ENCODE measurements at places on chromosomes 6 and 20.

DNA sequence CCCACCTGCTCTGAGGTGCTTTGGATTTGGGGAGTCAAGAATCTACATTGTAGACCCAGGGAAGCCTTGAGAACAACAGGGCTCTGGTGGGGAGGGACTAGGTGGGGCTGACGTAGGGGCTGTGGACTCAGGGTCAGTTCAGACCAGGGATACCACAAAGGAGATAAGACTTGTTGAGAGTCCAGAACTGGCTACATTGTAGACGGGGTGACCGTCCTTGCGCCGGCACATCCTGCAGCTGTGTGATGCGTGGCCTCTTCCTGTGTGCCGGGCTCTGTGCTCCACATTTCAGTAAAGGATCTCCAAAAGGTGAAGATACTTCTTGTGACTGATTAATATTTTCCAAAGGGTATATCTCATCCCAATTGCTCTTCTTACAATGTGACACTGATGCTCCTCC, 9.8 kb upstream of the TLDC2 start:
- DNase-seq: no peak

- DNase-seq: no peak
Observed at GRCh38 chr6:38681850-38682249, 21.1 kb downstream of the GLO1 start.

DNA sequence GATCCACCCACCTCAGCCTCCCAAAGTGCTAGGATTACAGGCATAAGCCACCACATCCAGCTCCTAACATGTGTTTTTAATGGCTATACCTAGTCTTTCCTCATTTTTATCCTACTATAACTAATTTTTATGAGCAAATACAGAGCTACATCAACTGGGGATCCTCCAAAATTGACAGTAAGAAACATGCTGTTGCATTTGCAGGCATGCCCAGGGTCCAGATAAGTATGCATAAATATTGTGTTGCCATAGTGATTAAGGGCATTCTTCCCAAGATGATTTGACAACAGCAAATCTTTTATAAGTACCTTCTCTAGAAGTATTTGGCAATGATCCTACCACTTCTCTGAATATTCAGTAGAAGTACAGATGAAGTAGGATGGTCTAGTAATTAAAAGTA, 41.9 kb upstream of the MOXD1 start:
- no peak for DNase-seq

GRCh38 chr6:125781314-125781868, 9.4 kb upstream of the NCOA7 start:
- DNase-seq: no peak

DNA sequence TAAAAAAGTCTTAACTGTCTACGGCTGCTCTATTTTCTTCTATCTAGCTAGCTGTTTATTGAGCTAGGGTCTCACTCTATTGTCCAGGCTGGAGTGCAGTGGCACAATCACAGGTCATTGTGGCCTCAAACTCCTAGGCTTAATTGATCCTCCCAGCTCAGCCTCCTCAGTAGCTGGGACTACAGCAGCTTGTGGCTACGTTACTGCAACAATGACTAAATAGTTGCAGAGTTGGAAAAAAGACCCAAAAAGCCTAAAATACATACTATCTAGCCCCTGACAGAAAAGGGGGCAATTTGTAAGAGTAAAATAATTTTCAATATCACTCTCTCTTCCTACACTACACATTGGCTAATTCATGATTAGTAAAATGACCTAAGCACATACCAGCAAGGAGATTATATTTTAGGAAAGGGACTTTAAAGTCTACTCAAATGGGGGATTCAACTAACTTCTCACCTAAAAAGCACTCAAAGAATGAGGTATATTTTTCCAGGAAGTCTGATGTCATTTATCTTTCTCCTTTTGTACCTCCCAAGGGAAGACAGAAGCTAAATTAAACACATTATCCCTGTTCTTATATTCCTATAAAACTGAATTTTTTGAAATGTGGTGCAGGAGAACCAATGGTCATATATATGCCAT, 82.8 kb downstream of the ZMYND8 start:
- DNase-seq: no peak

DNA sequence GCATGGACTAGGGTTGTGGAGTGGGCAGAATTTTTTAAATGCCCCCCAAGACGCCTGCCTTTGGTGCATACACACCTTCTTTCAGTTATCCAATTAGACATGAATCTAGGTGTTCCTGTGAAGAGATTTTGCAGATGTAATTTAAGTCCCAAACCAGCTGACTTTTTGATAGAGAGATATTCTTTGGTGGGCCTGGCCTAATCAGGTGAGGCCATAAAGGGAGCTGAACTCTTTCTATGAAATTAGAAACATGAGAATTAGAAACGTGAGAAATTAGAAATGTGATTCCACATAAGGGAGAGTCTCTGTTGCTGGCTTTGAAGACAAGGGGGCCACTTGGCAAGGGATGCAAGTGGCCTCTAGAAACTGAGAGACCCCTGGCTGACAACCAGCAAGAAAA, 36.4 kb upstream of the TTPAL start:
- DNase-seq: no peak

DNA sequence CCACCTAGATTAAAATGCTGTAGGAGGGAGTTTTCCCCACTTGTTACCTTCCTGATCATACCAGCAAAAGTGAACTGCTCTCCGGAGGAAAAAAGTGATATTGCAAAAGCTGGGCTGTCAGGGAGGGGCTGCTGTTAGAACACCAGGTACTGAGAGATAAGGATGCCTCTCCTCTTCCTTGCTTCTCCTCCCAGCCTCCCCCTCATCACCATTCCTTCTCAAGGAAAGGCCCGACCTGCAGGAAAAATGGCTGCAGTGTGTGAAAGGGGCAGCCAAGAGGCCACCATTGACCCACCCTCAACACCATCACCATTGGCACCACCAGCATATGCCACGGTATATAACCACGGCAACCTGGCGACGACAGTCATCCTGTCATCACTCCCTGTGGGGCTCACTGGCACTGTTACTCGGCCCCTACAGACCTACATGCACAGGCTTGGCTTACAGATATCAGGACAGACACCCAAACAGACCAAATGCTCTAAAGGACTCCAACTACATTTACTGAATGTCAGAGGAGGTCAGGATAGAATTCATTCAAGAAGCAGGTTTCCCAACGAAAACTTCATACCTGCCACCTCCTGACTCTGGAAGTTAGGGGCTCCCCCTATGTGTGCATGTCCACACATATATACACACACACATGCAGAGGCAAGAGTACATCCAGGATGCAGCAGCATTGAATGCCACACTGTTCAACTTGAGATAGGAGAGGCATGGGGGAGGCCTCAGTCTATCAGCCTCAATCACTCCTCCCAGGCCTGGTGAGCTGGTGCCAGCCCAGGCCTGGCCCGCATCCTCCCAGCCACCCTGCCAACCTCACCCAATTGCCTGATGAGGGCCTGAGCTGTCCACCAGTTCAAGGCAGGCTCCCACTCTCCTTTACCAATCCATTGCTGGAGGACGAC, 13.9 kb upstream of the MDGA1 start:
- DNase-seq: no peak

DNA sequence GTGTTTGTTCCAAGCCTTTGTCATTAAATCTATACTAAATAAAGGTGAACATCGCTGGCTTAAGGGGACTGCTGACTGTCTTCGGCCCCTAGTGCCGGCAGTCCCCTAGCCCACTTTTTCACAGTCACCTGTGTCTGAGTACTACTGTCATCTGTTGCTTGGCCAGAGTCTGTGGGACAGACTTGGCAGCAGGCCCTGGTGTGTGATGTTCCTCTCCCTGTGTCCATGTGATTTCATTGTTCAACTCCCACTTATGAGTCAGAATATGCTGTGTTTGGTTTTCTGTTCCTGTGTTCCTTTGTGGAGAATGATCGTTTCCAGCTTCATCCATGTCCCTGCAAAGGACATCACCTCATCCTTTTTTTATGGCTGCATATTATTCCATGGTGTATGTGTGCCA, 133.4 kb downstream of the HAO1 start:
- peak; percentile 21 for DNase-seq

GRCh38 chr6:87803791-87804190, 101.8 kb upstream of the AKIRIN2 start:
- DNase-seq: no peak

GRCh38 chr6:161110028-161110779, 118.6 kb downstream of the MAP3K4 start:
- no peak for DNase-seq

DNA sequence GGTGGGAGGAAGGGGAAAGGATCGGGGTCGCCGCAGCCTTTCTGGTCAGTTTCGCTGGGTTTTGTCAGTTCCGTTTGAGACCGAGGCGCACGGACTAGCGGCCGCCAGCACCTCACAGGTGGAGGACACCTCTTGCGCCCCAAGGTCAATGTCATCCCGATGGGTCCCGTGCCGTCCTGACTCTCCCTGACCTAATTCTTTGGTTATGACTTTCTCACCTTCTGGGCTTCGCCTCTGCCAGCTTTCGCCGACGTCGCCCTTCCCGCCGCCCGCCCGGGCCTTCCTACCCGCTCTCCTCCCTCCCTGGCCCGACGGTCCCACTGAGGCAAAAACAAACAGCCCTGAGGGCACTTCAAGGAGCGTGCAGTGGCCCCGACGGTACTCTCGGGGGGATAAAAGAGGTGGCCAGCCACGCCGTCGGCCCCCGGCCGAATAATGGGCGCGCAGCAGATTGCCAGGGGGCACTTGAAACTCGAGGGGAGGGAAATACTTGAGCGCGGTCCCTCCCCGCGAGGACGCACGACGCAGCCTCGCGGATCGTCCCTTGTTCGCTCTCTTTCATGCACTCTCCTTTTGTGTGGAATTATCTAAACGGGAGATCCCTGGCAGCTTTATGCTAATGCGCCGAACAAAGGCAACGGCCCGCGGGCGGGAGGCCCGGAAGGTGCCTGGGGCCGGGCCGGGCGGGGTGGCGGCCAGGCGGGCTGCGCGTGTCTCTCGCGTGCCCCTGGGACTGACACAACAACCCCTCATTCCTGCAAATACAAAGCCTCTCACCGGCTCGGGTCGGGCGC, 3.9 kb upstream of the INSM1 start:
- DNase-seq: no peak

GRCh38 chr6:30211899-30212298, 1.3 kb downstream of the TRIM26 start:
- DNase-seq: no peak

GRCh38 chr6:1558388-1558787, 51.3 kb upstream of the FOXC1 start:
- DNase-seq: peak; percentile 57

DNA sequence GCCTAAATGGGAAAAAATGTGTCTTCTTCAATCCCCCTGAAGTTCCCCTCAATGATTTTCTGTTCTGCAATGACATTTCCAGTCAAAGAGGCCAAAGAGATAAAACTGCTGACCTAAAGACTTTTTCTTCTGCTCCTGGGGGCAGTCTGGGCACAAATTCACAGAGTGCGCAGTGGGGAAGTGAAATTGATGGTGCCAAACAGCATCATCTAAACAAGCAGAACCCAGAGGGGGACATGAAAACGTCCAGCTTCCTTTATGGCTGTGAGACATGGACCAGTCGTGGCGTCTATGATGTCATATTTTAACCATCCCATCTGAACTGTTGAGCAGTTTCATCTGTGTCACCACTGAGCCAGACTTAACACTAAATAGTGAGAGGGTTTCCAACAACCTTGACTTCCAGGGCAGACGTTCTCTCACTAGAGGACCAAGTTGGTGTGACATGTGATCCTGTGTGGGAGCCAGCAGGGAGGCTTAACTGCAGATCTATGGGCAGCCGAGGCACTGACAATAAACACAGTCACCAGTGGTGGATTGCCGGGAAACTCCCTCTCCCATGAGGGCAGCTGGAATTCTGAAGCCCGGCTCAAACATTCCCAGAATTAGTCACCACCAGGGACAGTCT, 12.4 kb downstream of the SCML4 start:
- DNase-seq: peak; percentile 16

- no peak for DNase-seq
Observed at GRCh38 chr6:152078001-152078400, 270.5 kb downstream of the ESR1 start.

- no peak for DNase-seq
Observed at GRCh38 chr6:70886661-70887060, 70.2 kb downstream of the B3GAT2 start.

DNA sequence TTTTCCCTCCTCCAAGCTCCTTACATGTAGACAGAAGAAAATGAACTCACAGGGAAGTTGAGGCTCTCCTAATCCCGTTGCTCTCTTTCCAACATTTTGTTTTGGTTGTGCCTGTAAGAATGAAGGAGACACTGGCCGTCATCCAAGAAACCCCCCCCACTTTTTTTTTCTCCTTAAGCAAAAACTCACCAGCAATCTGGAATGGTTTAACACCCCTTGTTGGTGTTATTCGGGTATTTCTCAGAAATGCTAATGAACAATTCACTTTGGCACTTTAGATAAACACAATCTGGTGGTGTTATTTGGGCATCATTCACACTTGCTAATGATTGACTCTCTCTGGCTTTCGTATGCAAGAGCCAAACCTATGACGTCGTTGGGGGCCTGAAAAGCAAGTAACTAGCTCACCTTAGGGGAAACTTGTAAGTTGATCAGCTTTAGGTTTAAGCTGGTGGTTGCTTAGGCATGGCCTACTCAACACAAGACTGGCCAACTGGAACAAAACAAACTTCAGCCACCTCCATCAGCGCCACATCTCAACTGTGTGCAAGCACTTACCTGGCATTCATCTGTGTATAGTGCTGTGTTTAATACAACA, 24.3 kb upstream of the OLIG3 start:
- no peak for DNase-seq

DNA sequence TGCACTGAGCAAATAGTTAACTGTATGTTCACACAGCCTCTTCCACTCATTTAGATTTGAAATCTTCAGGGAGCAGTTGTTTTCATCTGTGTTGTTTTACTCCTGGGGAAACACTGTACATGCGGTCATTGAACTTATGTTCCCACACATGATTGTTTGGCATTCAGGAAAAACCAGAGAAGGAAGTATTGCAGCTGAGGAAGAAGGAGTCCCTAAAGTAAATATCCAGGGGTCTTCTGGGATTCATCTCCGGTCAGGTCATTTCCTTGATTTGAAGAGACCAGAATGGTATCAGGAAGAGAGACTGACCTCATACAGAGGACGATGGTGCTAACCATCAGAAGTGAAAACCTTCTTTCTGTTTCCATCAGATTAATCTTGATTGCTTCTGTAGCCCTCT, 52.5 kb downstream of the DCBLD1 start:
- no peak for DNase-seq

GRCh38 chr6:31663126-31663960, 1.5 kb downstream of the GPANK1 start:
- DNase-seq: no peak

DNA sequence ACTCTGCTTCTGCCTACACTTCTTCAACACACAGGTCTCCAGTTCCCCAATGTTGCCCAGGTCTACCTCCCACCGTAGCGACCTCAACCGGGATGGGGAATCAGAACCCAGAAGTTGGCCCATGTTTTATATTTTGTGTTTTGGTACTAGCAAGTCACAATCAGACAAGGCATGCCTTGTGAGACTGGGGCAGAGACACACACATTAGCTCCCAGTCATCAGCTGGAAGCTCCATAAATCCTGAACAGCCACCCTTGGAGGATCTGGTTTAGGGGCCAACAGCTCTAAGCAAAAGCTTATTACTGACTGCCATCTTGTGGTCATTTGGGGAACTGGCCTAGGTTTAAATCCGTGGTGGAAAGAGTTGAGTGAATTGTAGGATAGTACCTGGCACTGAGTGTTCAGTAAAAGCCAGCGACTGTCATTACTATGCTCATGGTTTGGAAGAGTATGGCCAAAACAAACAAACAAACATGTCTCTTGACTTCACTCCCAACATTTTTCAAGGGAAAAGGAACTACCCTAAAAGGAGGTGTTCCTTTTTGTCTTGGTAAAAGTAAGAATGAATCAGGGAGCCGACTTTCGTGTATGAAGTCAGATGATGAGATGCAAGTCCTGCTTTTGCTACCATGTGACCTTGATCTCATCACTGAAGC, 40.5 kb downstream of the PIM1 start:
- peak; percentile 80 for DNase-seq
